ENCODE measurements at places on chromosomes 6 and 20. TPM values are rescaled to one million over a fixed set of nuclear protein-coding genes. Genes with fewer than 3 reads are reported as not detected.
A peak's percentile ranks its signal among the peaks of the same experiment; 100 is the strongest.

The SLC32A1 gene
- total RNA-seq: not detected

The PRSS16 gene
- 16.9 TPM for total RNA-seq

The GABRR2 gene
- 0.24 TPM for total RNA-seq

The VSTM2L gene
- total RNA-seq: 0.36 TPM

The OR2H1 gene
- total RNA-seq: not detected

DNA sequence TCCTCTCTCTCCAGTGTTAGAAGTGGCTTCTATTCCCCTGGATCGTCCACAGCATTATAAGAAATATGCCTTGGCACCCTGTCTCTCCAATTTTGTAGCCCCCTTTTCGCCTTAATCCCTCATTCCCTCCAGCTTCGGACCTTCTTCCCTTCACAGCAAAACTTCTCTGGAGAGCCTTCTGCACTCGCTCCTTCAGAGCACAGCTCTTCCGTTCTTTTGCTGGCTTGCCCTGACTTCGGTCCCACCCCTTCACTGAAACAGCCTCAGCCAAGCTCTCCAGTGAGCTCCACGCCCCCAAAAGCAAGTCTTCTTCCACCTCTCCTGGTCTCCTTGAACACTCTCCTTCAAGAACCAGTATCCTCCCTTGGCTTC lies 134.7 kb upstream of the RNF24 start:
- no peak overlapping the region for H3K27ac ChIP-seq
- no peaks in the 10 kb centered on the region for H3K27me3 ChIP-seq
- no peaks in the 10 kb centered on the region for H3K36me3 ChIP-seq

DNA sequence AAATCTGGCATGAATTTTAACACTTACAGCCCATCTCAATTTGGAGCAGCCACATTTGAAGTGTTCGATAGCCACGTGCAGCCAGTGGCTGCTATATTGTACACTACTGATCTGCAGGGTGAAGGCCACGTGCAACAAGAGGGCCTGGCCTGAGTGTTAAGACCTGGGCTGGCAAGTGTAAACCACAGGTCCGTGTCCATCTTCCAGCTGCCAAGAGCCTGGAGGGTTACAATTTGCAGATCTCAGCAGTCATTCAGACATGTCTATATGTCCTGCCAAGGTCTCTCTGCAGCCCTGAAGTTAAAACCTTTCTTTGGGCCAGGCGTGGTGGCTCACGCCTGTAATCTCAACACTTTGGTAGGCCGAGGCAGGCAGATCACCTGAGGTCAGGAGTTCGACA lies 14.1 kb downstream of the SGK2 start:
- no peak for DNase-seq
- H3K4me3 ChIP-seq: no peak overlapping the region

- no peak overlapping the region for H3K4me3 ChIP-seq
- H3K36me3 ChIP-seq: no peaks in the 10 kb centered on the region
- H3K27ac ChIP-seq: peak overlapping the region; percentile 38
- H3K4me1 ChIP-seq: peaks cover 8% of the 10 kb centered on the region
- H3K27me3 ChIP-seq: no peaks in the 10 kb centered on the region
- DNase-seq: peak; percentile 36
These were observed 180.0 kb upstream of the RREB1 start for GRCh38 chr6:6927521-6928361.

- DNase-seq: no peak
- H3K27me3 ChIP-seq: no peaks in the 10 kb centered on the region
- H3K27ac ChIP-seq: no peak overlapping the region
These were observed 245.7 kb downstream of the RNF144B start for GRCh38 chr6:18632670-18633410.

DNA sequence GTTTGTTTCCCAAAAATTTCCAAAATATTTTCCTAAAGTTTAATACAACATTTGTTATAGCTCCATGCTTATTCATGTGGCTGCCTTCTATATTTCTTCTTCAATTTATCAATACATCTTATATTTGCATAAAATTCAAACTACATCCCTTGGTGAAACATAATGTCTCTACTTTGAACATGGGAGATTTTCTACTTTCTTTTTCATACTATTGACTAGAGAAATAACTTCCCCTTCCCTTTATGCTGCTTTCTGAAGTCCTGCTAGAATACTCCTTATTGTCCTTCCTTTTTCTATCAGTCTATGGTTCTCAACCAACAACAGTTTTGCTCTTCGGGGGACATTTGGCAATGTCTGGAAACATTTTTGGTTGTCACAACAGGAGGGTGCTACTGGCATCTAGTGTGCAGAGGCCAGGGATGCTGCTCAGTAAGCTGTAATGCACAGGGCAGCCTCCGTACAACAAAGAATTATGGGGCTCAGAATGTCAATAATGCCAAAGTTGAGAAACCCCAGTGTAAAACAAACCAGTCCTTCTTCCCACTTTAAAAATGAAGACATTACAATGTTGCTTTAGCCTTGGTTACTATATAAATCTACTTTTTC lies 29.9 kb downstream of the MKKS start:
- H3K36me3 ChIP-seq: no peaks in the 10 kb centered on the region
- no peak overlapping the region for H3K27ac ChIP-seq
- no peaks in the 10 kb centered on the region for H3K4me1 ChIP-seq
- no peaks in the 10 kb centered on the region for H3K27me3 ChIP-seq

DNA sequence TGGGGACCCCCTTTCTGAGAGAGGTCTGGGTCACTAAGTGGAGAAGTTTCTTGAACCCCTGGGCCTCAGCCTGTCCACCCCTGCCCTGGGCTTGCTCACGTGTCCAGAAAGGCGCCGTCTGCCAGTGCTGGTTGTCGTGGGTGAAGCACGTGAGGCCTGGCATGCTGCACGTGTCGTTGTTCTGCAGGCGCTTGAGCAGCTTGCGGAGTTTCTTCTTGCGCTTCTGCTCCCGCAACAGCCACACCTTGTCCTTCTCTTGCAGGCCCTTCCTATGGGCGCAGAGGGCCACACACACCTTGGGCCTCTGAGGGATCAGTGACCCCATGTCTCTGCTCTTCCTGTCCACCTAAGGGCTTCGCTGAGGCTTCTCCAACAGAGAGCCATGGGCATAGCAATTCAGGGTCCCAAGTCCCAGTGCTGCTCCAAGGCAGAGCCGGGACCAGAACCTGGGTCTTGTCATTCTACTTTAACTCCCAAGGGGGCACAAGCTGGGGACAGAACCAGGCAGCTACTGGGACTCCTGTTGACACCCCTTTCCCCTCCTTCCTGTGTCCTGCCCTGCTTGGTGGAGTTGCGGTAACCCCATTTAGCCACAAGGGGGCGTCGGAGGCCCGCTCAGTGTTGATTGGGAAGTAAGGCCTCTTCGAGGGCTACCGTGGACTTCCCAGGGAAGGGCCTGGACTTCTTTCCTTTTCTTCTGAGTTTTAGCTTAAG lies 121.8 kb downstream of the SULF2 start:
- H3K36me3 ChIP-seq: no peaks in the 10 kb centered on the region
- H3K27ac ChIP-seq: peak overlapping the region; percentile 25
- H3K27me3 ChIP-seq: no peaks in the 10 kb centered on the region
- DNase-seq: peak; percentile 90

DNA sequence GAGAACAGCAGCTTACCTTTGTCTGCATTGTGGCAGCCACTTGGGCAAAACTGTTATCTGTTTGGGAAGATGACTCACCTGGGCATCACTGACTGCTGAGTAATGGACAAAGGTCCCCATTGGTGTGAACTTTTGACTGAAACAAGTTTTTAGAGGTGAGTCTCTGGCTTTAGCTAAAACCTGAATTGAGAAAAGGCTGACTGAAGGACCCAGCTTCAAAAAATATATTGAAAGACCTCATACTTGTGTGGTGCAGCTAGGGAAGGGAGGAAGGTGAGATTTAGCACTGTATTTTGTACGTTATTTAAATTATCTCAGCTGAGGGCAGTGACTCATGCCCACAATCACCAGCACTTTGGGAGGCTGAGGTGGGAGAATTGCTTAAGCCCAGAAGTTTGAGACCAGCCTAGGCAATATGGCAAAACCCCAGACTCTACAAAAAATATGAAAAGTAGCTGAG lies 4.5 kb upstream of the CITED2 start:
- H3K4me3 ChIP-seq: no peak overlapping the region
- H3K4me1 ChIP-seq: peaks cover 6% of the 10 kb centered on the region
- no peak overlapping the region for H3K27ac ChIP-seq
- H3K36me3 ChIP-seq: no peaks in the 10 kb centered on the region
- no peak for DNase-seq

GRCh38 chr20:22460231-22460630 lies 124.1 kb downstream of the FOXA2 start:
- H3K4me1 ChIP-seq: no peaks in the 10 kb centered on the region
- no peaks in the 10 kb centered on the region for H3K36me3 ChIP-seq
- H3K4me3 ChIP-seq: no peak overlapping the region
- no peak for DNase-seq
- H3K27ac ChIP-seq: no peak overlapping the region

- H3K4me3 ChIP-seq: no peak overlapping the region
- no peak overlapping the region for H3K27ac ChIP-seq
- H3K36me3 ChIP-seq: no peaks in the 10 kb centered on the region
- no peaks in the 10 kb centered on the region for H3K27me3 ChIP-seq
- no peak for DNase-seq
- no peaks in the 10 kb centered on the region for H3K4me1 ChIP-seq
These were observed 80.5 kb upstream of the IFNGR1 start for GRCh38 chr6:137299681-137300080.

- DNase-seq: no peak
- no peak overlapping the region for H3K27ac ChIP-seq
- H3K4me1 ChIP-seq: no peaks in the 10 kb centered on the region
- no peaks in the 10 kb centered on the region for H3K27me3 ChIP-seq
These were observed 38.6 kb downstream of the OVOL2 start for GRCh38 chr20:18019068-18019467.

- H3K4me1 ChIP-seq: no peaks in the 10 kb centered on the region
- H3K27ac ChIP-seq: no peak overlapping the region
- H3K4me3 ChIP-seq: no peak overlapping the region
- no peaks in the 10 kb centered on the region for H3K36me3 ChIP-seq
These were observed 20.3 kb downstream of the CCDC170 start for GRCh38 chr6:151514000-151514730.

DNA sequence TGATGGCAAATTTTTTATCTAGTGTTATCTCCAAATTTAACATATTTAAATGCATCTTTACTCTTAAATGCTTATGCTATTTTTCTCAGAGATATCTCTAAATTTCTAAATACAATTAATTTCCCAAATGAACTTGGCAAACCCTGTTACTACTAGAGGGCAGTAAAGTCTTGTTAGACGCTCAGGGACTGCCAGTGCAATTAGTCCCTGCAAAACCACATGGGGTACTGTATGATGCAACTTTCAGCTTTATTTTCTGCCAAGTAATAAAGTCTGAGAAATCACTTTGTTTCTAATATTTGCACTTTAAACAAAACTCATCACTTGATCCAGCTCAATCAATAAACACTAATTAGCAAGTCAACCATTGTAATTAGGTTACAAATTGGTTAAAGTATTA lies 76.0 kb upstream of the ADGRB3 start:
- no peak overlapping the region for H3K27ac ChIP-seq
- H3K4me1 ChIP-seq: no peaks in the 10 kb centered on the region
- no peaks in the 10 kb centered on the region for H3K36me3 ChIP-seq
- no peak for DNase-seq

DNA sequence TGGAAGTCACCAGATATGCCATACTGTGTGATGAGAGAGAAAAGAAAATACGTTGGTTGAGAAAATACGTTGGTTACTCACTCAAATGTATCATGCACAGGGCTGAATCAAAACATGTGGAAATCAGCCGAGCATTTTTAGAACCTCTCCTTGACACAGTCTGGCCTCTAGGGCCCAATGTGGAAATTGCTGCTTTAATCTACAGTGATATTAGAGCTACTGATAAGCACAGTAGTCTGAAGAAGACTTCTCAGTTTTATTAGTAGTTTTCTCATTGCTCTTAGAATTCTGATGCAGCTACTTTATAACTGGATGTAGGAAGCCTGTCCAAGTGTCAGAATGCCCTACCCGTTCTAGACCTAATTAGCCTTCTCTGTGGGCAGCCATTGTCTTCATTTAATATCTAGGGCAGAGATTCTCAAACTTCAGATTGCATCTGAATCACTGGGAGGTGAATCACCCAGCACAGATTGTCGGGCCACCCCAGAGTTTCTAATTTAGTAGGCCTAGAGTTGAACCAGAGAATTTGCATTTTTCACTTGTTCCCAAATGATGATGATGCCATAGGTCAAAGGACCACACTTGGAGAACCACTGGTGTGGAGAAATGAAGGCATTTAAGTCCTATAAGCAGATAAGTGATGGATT lies 229.1 kb downstream of the PLCB1 start:
- H3K27me3 ChIP-seq: no peaks in the 10 kb centered on the region
- no peak for DNase-seq
- H3K27ac ChIP-seq: no peak overlapping the region

- H3K27me3 ChIP-seq: no peaks in the 10 kb centered on the region
- H3K36me3 ChIP-seq: no peaks in the 10 kb centered on the region
- peaks cover 7% of the 10 kb centered on the region for H3K4me1 ChIP-seq
- no peak overlapping the region for H3K4me3 ChIP-seq
These were observed 3.2 kb upstream of the TUBB1 start for GRCh38 chr20:59015812-59016711.

GRCh38 chr6:121435444-121436069 lies at the start of gene GJA1:
TSS of gene GJA1 (plus strand) at chr6:121435646. CDS start at chr6:121446848, 11,202 bp downstream.
- DNase-seq: peak; percentile 69
- H3K4me1 ChIP-seq: no peaks in the 10 kb centered on the region
- H3K36me3 ChIP-seq: no peaks in the 10 kb centered on the region
- H3K4me3 ChIP-seq: peak within 1 kb of the TSS; percentile 63

DNA sequence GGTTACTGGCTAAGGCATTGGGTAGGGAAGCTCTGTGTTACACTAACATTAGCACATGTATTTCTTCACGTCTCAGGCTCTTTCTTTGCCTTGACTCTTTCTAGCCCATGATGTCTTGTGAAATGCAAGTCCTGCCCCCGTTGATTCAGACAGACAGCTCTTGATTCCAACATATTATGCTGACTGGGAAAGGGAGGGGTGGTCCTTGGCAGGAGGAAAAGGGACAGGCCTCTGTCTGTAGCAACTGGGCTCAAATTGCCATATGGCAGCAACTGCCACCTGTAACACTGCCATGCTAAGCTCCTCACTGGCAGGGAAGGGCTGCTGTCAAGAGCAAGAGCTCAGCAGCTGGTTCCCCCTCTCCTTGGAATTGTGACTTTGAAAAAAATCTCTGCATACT lies 5.7 kb upstream of the KCNK15 start:
- H3K27me3 ChIP-seq: no peaks in the 10 kb centered on the region
- no peak overlapping the region for H3K4me3 ChIP-seq
- no peaks in the 10 kb centered on the region for H3K36me3 ChIP-seq
- no peak overlapping the region for H3K27ac ChIP-seq
- peaks cover 2% of the 10 kb centered on the region for H3K4me1 ChIP-seq

- H3K27me3 ChIP-seq: no peaks in the 10 kb centered on the region
- no peaks in the 10 kb centered on the region for H3K4me1 ChIP-seq
- DNase-seq: no peak
- H3K27ac ChIP-seq: no peak overlapping the region
These were observed 38.3 kb upstream of the SCML4 start for GRCh38 chr6:107862383-107862782.

GRCh38 chr6:122772724-122773415 lies 6.6 kb upstream of the FABP7 start:
- no peak overlapping the region for H3K4me3 ChIP-seq
- DNase-seq: no peak

- no peak overlapping the region for H3K4me3 ChIP-seq
- no peaks in the 10 kb centered on the region for H3K27me3 ChIP-seq
- H3K27ac ChIP-seq: no peak overlapping the region
- H3K36me3 ChIP-seq: no peaks in the 10 kb centered on the region
- no peaks in the 10 kb centered on the region for H3K4me1 ChIP-seq
These were observed 47.2 kb downstream of the GABRR2 start for GRCh38 chr6:89267918-89268317.

All from ovary (tissue), 10 donors.